ENCODE measurements at places on chromosomes 12 and 14. TPM values are rescaled to one million over a fixed set of nuclear protein-coding genes. Genes with fewer than 3 reads are reported as not detected.

DNA sequence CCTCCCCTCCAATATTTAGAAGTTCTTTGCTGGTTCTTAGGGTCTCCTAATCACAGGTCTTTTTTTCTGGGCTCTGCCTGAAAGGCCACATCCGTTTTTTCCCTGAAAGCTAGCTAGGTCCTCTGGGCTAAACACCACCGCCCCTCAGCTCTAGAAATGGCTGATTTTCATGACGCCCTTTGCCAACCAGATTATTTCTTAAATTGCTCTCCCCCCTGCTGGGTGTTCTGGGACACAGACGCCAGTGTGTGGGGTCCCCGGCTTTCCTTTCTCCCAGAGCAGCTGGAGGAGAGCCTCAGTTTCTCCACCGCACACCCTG is 45.3 kb upstream of the ATP23 start:
- H3K4me3 ChIP-seq, result peak overlapping the region; percentile 41
- peaks cover 70% of the 10 kb centered on the region for H3K4me1 ChIP-seq
- DNase-seq, result no peak
- no peaks in the 10 kb centered on the region for H3K27me3 ChIP-seq
- H3K27ac ChIP-seq, result peak overlapping the region; percentile 82

Gene SLC10A1
- not detected for polyA plus RNA-seq

GRCh38 chr14:24712909-24713308 is 78.9 kb upstream of the GZMB start:
- no peak overlapping the region for H3K27ac ChIP-seq
- peaks cover 4% of the 10 kb centered on the region for H3K4me1 ChIP-seq
- no peak for DNase-seq
- H3K4me3 ChIP-seq, result no peak overlapping the region
- H3K27me3 ChIP-seq, result no peaks in the 10 kb centered on the region

GRCh38 chr14:24954700-24955037 is 95.3 kb downstream of the STXBP6 start:
- no peak overlapping the region for H3K4me3 ChIP-seq
- no peak for DNase-seq
- H3K27me3 ChIP-seq, result no peaks in the 10 kb centered on the region
- no peaks in the 10 kb centered on the region for H3K4me1 ChIP-seq
- no peaks in the 10 kb centered on the region for H3K36me3 ChIP-seq
- H3K27ac ChIP-seq, result no peak overlapping the region

- no peaks in the 10 kb centered on the region for H3K4me1 ChIP-seq
- no peaks in the 10 kb centered on the region for H3K27me3 ChIP-seq
- no peak for DNase-seq
- no peak overlapping the region for H3K4me3 ChIP-seq
Measured at GRCh38 chr14:79658221-79658620, 553.1 kb downstream of the DIO2 start.

DNA sequence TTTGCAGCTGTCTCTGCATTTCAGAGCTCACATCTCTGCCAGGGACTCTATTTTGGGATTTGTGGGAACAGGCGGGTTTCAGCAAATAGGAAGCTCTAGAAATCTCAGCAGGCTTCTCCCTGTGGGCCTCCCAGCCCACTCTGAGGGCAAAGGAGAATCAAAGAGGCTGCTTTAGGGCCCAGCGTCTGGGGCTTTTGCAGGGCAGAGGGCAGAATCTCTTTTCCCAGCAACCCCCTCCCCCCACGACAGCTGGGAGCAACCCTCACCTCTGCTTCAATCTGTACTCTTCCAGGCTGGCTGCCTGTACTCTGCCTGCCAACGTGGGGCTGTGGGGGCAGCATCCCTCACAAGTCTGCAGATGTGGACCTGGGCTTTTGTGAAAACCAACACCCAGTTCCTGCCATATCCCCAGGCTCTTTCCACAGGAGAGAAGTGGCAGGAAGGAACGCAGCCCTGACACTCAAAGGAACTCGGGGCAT is 529.6 kb upstream of the TBX3 start:
- H3K27me3 ChIP-seq, result no peaks in the 10 kb centered on the region
- DNase-seq, result no peak
- no peak overlapping the region for H3K4me3 ChIP-seq
- no peaks in the 10 kb centered on the region for H3K36me3 ChIP-seq

Gene RASSF9
- not detected for polyA plus RNA-seq

- no peaks in the 10 kb centered on the region for H3K36me3 ChIP-seq
Measured at GRCh38 chr14:93330609-93331000, 2.2 kb downstream of the BTBD7 start.

Gene DCAF4
- 10.2 TPM for polyA plus RNA-seq

Gene GPR132
- 4.9 TPM for polyA plus RNA-seq

Gene PRIMA1
- not detected for polyA plus RNA-seq

Gene KRT7
- polyA plus RNA-seq, result not detected

DNA sequence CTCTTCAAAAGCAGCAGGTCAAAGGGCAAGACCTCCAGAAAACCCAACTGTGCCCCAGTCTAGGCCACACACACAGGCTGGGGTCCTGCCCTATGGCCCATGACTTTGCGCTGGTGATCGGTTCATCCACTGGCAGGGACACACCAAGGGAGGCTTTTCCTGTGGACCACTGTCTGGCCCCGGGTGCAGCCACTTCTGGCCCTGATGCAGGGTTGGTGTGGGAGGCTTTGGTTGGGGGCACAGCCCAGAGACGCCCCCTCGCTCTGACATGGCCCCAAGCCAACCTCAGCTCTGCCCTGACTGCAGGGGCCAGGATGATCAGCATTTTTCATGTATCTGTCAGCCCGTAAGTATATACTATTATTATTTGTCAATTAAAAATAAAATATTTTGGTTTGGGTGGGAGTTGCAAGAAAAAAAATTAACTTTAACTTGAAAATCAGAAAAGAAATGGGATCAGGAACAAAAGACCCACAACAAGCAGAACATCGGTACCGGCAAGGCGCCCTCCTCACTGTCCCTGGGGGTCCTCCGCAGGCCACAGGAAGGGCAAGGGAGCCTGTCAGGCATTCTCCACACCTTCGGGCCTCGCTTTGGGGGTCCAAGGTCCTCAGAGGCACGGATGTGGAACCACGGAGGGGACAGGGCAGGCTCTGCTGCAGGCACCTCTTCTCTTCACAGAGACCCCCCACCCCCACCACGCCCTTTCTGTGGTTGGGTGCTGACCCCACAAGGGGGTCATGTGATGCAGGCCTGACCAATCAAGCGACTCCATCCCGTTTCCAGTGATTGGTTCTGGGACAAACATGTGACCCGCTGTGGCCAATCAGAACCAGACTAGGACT is 181.5 kb upstream of the SFSWAP start:
- H3K27me3 ChIP-seq, result no peaks in the 10 kb centered on the region
- H3K4me1 ChIP-seq, result peaks cover 16% of the 10 kb centered on the region
- no peak overlapping the region for H3K27ac ChIP-seq
- no peak overlapping the region for H3K4me3 ChIP-seq
- DNase-seq, result no peak

DNA sequence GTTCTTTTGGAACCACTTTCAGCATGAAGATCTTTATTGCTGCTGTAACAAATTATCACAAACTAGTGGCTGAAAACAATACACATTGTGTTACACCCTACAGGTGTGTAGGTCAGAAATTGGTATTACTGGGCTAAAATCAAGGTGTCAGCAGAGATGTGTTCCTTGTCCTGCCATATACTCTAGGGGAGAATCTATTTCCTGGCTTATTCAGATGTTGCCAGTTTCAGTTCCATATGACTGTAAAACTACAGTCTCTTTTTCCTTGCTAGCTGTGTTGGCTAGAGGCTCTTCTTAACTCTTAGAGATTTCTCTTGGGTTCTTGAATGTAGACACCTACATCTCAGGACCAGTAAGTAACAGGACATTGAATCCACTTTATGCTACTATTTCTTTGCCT is 215.6 kb upstream of the PPFIA2 start:
- no peak overlapping the region for H3K4me3 ChIP-seq
- no peaks in the 10 kb centered on the region for H3K36me3 ChIP-seq
- H3K27ac ChIP-seq, result no peak overlapping the region
- no peaks in the 10 kb centered on the region for H3K27me3 ChIP-seq
- DNase-seq, result no peak

Gene FZD10
- polyA plus RNA-seq, result not detected

Gene TMX1
- polyA plus RNA-seq, result 39.5 TPM

DNA sequence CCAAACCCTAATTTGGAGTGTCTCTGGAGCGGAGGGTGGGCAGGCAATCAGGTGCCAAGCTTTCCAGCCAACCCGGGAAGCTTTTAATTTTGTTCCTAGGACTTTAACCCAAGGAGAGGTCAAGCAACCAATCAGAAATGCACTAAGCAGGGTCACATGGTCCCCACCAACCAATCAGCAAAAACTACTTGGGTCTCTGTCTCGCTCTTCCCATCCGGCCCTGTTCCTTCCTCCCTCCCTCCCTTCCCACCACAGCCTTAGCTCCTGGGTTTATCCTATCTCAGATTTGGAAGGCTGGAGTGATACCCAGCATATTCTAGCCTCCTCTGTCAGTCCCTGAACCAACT is 7.3 kb downstream of the HOXC5 start:
- H3K4me1 ChIP-seq, result no peaks in the 10 kb centered on the region
- peaks cover 46% of the 10 kb centered on the region for H3K27me3 ChIP-seq
- no peaks in the 10 kb centered on the region for H3K36me3 ChIP-seq
- no peak for DNase-seq
- no peak overlapping the region for H3K4me3 ChIP-seq

- peaks cover 29% of the 10 kb centered on the region for H3K36me3 ChIP-seq
- H3K27ac ChIP-seq, result no peak overlapping the region
- no peak for DNase-seq
Measured at GRCh38 chr14:65011538-65011937, 24.8 kb downstream of the FNTB start.

DNA sequence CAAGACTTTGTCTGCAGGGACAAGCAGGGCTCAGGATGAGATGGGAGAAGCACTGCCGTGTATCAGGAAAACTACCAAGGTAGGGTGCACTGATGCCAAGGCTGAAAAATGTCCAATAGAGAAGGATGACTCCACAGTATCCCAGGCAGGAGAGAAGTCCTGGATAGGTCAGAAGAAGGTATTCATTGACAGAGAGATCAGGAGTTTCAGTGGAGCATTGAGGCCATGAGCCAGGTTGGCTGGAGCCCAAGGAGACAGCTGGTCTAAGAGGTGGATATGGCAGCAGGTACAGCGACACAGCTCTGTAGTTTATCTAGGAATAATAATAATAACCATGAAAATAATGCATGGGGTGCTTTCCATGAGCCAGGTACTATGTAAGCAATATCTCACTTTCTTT is 180.9 kb downstream of the EXOC5 start:
- no peak overlapping the region for H3K27ac ChIP-seq
- no peaks in the 10 kb centered on the region for H3K36me3 ChIP-seq
- DNase-seq, result no peak
- H3K4me3 ChIP-seq, result no peak overlapping the region

Gene DUSP6
- polyA plus RNA-seq, result 2.2 TPM

DNA sequence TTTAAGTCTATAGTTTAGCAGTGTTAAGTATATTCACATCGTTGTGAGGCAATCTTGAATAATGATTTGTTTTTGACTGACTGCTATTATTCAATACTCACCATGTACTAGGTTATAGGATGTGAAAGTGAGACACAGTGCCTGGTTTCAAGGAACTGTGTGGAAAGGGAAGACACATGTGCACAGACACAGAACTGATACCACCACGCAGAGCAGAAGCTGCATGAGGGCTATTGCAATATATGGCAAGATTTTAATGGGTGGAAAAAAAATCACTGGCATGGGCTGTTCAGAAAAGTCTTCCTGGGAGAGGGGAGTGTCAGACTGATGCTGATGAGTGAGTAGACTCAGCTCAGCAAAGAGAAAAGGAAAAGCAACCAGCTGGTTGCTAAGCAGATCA is 10.4 kb downstream of the SLC7A8 start:
- no peak overlapping the region for H3K4me3 ChIP-seq
- no peak overlapping the region for H3K27ac ChIP-seq
- no peaks in the 10 kb centered on the region for H3K36me3 ChIP-seq
- no peaks in the 10 kb centered on the region for H3K4me1 ChIP-seq

- H3K4me1 ChIP-seq, result peaks cover 6% of the 10 kb centered on the region
- H3K36me3 ChIP-seq, result no peaks in the 10 kb centered on the region
- H3K27me3 ChIP-seq, result no peaks in the 10 kb centered on the region
- no peak overlapping the region for H3K27ac ChIP-seq
Measured at GRCh38 chr12:12210983-12211382, 55.9 kb downstream of the LRP6 start.

DNA sequence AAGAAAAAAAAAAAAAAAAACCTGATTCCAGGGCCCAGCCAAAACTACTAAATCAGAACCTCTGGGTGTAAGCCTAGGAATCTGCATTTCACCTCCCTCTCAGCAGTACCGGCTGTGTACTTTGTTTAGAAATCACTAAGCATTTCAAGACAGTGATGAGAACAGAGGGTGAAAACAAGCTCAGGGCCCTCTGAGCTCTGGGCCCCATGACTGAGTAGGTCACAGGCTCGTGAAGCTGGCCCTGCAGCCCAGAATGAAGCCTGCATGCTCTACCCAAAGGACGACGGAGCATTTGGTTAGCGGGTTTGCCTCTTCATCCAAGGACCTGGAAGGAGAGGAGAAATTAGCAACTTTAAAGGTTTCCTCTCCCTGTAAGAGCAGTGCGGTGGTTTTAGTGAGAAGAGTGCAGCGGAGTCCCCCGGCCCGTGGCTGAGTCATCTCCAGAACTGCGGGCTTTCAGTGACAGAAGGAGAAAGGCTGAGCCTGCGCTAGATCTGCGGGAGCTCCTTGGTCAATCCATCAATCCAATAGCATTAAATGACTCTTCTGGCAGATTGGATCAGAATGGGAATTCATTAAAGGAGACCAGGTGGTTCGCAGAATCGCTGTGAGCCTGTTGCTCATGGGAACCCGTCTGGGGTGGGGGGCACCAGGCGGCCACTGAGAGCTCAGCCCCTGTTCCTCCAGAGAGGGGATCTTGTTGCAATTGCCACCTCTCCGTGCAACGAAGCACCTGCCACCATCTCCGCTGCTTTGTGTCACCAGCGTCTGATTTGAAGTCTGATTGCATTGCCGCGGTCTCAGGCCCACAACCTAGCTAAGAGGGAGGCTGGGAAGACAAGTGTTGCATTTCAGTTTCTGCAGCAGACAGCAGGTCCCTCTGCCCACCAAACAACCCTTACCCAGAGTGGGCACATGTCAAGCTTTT is 7.3 kb downstream of the IL31 start:
- no peak overlapping the region for H3K4me3 ChIP-seq
- no peaks in the 10 kb centered on the region for H3K36me3 ChIP-seq
- H3K27me3 ChIP-seq, result no peaks in the 10 kb centered on the region
- DNase-seq, result no peak

Gene PTCSC3
- not detected for polyA plus RNA-seq

GRCh38 chr12:105892362-105892910 is 246.3 kb downstream of the NUAK1 start:
- DNase-seq, result no peak
- no peaks in the 10 kb centered on the region for H3K27me3 ChIP-seq
- H3K36me3 ChIP-seq, result no peaks in the 10 kb centered on the region
- H3K4me3 ChIP-seq, result no peak overlapping the region
- H3K27ac ChIP-seq, result no peak overlapping the region
- H3K4me1 ChIP-seq, result no peaks in the 10 kb centered on the region
